ENCODE measurements at places on chromosomes 13 and 19.

- no peak for DNase-seq
Observed at GRCh38 chr13:37446503-37446902, 152.1 kb downstream of the POSTN start.

GRCh38 chr13:29679396-29680053, 84.0 kb upstream of the SLC7A1 start:
- DNase-seq, result no peak

DNA sequence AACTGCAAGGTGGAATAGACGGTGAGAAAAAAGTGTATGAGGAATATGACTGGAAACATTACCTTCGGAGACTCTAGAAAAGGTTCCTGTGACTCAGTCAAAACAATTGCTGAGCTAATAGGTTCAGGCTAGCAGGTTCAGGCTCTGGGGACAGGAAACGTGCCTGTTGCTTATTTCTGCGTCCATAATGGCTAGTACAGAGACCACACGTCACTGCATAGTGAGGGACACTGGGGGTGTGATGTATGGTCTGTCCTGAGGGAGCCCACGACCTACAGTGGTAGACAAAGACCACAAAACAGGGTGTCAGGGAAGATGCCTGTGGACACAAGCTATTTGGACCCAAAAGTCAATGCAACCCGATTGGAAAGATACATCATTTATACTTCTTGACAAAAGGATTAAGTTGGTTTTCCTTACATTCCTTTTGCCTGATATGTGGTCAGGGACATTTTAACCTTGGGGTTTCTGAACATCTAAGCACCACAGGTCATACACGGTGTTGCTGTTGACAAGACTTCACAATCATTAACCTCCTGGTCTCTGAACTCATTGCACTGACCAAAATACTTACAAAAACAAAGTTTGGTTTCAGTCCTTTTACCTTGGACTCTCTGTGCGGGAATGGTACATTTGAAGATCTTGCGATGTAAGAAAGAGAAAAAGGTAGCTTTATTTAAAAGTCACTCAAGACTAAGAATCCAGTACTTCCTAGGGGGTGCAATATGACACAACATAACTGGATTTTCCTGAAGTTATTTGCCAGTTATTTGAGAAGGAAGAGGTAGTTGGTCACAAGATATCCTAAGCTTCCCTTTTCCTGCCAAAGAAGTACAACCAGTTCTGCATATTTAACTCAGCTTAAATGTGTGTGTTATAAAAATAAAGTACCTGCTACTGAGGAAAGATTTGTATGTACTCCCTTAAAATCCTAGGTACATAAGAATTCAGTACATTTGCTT, 20.0 kb downstream of the CRYL1 start:
- no peak for DNase-seq

GRCh38 chr19:30653646-30654386, 281.6 kb downstream of the ZNF536 start:
- DNase-seq, result no peak

DNA sequence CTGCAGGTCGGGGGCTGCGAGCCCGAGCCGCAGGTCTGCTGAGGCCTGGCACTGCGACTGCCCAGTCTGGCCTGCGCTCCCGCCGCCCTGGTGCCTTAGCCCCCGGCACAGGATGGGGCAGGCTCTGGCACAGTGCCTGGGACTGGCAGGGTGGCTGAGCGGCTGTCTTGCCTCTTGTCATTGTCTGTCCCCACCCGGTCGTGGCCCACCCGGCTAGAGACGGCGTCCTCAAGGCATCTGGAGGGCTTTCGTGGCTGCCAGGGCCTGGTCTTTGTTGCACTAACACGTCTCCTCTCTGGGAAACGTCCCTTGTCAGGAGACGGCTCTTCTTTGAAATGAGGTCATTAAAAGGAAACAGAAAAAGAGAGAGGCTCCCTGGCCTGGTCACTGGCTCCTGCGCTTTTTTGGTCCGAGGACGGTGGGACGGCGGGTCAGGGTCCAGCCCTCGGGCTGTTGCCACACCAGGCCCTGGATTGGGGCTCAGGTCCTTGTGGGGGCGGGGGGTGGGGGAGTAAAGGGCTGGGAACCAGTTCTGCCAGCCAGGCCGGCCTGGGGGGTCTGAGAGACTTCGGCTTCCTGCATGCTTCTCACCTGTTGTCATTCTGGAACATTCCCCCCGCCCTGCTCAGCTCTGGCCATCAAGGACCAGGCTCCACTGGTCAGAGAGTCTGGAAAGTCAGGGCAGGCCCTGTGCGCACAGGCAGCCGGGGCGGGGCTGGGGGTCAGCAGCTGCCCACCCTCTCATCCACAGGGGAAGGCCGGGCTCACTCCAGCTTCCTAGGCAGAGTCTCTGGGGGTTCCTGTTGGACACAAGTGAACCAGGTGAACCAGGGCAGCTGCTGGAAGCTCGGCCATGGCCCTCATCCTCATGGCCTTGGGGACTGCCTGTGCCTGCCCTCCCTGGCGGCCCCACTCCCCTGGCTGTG, 6.2 kb upstream of the ZNF554 start:
- DNase-seq, result no peak

GRCh38 chr19:43078311-43078710, 4.2 kb downstream of the PSG2 start:
- no peak for DNase-seq
